Hypothalamus (tissue), 51 donors: ENCODE measurements at places on chromosomes 2 and 18.

DNA sequence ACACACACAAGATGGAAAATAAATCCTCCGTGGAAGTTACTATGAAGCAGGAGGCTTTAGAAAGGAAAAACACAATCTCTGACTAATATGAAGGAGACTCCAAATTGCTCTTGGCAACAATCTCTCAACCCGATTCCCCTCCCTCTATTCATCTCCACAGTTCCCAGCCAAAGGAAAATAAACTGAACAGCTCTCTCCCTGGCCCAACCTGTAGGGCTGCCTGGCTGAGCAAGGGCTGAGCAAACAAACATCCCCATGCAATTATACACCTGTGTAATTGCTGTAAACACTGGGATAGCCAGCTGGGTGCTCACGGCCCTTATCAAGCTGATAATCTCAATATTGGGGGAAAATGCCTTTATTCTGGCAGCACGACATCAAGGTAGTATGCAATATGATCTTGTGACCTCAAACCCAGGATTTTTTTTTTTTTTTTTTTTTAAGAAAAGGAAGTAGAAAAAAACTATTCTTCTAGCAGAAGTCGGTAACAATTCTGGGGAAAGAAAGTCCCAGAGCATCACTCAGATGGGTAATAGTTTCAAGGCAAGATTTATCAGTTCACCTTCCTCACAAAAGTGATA, 203.3 kb upstream of the SMAD2 start:
- no peak for DNase-seq

DNA sequence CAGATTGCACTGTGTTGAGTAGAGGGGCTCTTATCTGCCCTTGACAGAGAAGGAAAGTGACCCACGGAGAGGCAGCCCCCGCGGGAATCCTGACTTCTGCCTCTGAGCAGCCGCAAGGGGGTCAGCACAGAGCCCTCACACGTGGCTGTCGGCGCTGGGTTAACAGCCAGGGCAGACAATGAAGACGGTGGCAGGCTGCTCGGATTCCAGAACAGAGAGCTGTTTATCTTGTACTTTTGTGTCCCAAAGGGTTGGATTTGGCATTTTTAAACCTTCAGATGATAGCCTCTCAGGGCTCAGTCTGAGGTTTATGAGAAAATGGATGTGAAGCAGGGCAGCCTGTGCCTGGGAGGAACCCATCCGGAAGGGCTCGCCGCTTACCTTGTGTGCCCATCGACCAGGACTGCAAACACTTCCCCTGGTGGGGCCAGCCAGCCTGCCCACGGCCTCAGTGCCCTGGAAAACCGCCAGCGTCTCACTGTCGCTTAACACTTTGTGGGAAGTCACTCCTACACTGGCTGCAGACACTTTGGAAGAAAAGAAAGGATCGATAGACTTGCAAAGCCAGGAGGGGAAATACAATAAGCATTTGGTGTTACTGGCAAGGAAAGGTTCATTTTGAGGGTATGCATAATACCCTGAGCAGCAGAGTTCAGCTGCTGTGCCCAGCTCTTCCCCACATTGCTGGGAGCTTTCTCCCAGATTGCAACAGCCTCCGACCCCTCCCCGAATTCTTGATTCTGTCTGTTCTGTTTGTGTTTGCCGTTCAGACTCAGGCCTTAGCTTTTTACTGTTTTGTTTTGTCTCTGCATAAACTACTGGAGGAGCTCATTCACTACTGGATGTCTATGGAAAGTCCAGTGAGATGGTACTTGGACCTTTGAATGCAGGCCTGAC, 325.3 kb upstream of the MYT1L start:
- DNase-seq: no peak

- no peak for DNase-seq
These were observed 45.3 kb upstream of the TANC1 start for GRCh38 chr2:158923180-158923594.

- no peak for DNase-seq
These were observed 24.1 kb downstream of the GATA6 start for GRCh38 chr18:22193466-22193865.

GRCh38 chr2:127377262-127377661, 10.5 kb downstream of the MAP3K2 start:
- no peak for DNase-seq

GRCh38 chr2:233225230-233226068, 26.0 kb upstream of the ATG16L1 start:
- DNase-seq: no peak

DNA sequence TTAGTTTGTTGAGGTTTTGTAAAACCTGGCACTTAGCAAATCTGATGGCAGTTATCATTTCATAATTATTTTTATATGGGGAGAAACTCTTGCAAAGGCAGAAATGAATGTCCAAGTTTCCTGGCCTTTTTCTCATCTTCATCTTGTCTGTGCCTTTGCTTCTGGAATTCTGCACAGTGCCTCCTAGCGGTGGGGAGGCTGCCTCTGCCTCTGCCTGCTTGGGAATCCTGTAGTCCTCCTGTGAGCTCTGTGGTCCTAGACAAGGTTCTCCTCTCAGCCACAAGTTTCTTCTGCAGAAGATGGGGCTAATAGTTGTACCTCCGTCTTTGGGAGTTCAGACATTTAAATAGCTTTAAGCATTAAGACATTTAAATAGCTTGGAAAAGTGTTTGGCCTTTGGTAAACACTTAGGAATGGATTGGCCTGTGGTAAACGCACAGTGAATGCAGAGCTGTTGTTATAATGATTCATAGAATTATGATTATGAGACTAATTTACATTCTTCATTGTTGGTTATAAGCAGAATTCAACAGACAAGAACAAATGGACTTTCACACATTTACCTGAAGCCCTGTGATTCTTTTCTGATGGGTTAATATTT, 101.2 kb downstream of the ZNF236 start:
- DNase-seq: no peak

DNA sequence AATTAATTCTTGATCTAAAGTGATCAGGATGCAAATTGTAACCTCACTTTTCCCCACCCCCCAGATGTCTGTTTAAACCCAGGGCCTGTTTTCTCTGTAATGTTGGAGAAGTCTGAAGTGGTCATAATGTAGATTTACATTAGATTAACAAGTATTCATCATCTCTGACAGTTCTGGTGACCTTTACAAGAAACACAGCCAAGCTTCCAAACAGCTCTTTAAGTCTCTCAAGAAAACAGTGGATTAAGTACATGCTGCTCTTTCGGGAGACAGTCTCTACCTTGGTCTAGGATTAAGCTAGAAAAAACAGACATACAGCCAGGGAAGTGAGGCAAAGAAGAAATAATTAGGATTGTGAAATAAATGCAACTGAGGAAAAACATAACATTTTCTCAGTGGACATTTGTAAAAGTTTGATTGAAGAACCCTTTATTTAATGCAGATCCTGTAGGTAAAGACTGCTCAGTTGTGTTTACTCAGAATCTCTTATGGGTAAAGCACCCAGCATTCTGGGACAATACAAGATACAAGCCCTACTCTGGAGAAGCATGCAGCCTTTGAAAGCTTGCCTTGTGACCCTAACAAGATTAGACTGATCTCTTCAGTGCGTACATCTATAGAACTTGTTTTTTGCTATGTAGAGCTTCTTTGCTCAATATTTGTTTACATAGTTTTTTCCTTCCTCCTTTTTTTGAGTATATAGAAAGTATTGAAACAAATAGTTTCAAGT, 203.9 kb downstream of the PHLPP1 start:
- DNase-seq: no peak

GRCh38 chr18:6341303-6341702, 73.4 kb downstream of the L3MBTL4 start:
- DNase-seq: no peak

- DNase-seq: no peak
These were observed 379.9 kb upstream of the DSEL start for GRCh38 chr18:67896451-67896850.

GRCh38 chr2:48471048-48471474, 58.9 kb upstream of the STON1 start:
- no peak for DNase-seq

GRCh38 chr2:24855726-24856125, 62.5 kb downstream of the CENPO start:
- DNase-seq: no peak

DNA sequence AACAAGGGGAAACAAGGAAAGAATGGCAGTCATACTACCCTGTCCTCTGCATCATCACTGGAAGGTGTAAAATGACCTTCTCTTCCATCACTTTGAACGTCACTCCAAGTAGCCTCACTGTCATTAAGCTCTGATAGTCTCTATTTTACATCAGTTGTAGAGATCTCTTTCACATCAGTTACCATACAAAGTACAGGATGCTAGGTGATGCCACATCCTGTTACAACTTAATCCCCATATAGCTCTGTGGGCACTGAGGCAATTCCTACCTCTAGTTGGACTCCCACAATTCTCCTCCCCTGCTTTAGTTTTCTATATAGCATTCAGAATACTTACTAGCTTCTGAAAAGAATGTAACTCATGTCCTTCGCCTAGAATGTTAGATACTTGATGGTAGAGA, 55.1 kb upstream of the TTC27 start:
- no peak for DNase-seq

GRCh38 chr2:38176619-38177021, 100.7 kb upstream of the CYP1B1 start:
- DNase-seq: no peak

- DNase-seq: no peak
These were observed 336.8 kb downstream of the RBM43 start for GRCh38 chr2:150924878-150925277.

- DNase-seq: no peak
These were observed 48.4 kb upstream of the STAM2 start for GRCh38 chr2:152223977-152224376.

DNA sequence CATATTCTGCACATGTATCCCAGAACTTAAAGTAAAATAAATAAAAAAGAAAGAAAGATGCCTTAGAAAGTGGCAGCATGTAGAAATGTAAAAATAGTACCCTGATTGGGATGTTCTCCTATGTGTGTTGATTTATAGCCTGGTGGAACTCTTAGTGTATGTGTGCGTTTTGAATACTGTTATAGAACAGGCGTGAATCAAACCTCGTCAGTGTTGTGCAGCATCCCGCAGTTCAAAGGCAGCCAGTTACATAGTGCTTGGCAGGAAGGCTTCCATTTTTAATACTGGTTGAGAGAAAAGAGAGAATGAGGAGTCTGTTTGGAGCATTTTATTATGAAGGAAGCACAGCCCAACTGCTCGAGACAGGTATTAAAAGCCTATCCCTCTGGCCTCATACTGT, 49.4 kb downstream of the TANC1 start:
- no peak for DNase-seq

GRCh38 chr18:3172097-3172496, 47.7 kb downstream of the MYOM1 start:
- DNase-seq: no peak

DNA sequence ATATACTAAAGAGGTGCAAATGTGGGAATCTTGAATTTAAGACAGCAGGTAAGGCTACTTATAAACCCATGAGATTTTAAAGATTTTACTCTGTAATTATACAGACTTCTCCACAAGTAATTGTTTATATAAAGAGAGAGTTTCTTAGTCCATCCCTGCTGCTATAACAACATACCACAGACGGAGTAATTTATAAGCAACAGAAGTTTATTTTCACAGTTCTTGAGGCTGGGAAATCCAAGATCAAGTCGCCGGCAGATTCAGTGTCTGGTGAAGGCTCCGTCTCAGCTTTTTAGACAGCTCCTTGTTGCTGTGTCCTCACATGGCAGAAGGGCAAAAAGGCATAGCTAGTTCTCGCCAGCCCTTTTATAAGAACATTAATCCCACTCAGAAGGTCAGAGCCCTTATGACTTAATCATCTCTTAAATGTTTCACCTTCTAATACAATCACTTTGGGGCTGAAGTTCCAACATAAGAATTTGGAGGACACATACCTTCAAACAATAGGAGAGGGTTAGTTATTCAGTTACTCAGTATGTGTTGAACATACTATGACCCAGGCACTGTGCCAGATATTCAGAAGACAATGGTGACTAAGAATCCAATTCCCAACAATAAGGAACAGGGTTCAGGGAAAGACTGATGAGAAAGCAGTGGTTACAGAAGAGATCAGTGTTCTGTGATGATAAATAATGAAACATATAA, 466.0 kb downstream of the RIT2 start:
- DNase-seq: no peak

DNA sequence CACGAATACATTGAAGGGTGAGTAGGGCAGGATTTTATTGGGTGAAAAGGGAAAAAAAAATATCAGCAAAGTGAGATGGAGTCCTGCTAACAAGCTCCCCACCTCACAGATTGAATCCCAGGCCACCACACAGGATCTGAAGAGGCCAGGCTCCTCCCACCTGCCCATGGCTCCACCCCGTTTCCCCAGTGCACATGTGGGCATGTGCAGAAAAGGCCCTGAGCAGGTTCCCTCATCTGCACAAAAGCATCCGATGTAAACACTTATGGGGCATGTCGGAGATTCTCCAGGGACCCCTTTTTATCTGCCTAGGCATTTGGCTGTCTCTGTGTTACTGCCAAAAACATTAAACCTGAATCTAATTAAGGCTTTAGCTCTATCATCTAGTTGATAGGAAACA, 35.2 kb downstream of the SKA1 start:
- no peak for DNase-seq

DNA sequence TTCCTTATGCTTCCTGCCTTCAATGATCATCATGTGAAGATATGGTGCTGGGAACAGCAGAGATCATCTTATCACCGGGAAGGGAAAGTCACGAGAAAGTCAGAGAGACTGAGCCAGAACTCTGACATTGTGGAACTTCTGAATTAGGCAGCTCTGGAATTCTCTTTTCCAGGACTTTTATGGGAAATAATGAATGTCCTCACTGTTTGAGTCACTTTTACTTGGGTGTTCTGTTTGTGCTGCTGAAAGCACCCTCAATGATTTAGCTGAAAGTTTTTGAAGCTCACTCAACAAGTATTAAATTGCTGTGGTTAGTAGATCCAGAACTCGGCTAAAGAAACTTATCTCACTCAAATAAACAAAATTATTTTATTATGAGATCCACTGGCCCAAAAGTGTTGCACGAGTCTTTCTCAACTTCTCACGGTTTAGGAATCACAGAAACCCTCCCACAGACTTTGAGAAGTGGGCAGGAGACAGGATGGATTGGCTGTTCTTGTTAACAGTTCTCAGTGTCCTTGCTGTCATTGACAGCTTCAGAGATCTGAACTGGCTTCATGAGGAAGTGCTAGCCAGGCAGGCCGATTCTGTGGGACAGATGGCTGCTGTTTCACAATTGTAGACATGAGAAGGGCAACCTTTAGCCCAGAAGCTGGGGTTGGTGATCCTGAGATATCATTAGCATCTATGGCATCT, 26.4 kb upstream of the ATRAID start:
- no peak for DNase-seq

- DNase-seq: no peak
These were observed 6.5 kb downstream of the DGKD start for GRCh38 chr2:233360771-233361176.

DNA sequence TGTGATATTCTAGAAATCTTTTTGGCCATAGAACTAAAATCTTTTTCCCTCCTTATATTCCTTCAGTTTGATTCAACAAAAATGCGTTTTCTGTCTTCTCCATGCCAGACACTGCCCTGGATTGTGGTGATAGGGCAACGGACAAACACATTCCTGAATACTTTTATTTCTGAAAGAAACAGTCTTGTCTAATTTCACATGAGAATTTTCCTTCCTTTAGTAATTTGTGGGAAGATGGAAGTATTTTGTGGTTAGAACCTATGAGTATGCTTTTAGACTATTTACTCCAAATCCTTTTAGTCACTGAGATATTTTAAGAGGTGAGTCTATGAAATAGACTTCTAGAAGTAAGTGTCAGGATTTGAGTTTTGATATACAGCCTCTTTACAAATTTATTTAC, 49.6 kb downstream of the COL5A2 start:
- DNase-seq: no peak
